NCI-H1092 treated with DMSO at 0.1 percent for 48 hours (cell line): ENCODE measurements at places on chromosomes 4 and X.

DNA sequence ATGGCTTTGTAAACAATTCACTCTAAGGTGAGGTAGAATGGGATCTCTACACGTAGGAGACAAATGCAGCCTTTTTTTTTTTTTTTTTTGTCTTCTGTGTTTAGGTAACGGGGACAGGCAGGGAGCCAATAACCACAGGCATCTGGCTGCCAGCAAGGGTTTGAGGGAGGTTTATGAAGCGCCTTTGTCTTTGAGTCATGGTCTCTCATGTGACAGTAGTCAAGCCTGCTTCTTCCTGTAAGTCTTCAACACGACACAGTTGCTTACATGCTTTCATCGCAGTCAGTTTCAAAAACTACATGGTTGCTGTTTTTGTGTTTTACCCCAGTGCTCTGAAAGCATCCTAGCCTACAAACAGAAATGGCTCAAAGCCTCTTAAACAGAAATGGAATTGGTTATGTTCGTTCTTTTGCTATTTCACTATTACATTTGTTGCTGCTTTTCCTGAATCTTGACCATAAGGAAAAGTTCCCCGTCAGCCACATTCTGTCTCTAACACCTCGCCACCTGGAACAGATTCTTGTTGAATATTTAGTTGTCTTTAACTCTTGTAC lies 127.8 kb upstream of the METTL14 start:
- DNase-seq = peak; percentile 79

DNA sequence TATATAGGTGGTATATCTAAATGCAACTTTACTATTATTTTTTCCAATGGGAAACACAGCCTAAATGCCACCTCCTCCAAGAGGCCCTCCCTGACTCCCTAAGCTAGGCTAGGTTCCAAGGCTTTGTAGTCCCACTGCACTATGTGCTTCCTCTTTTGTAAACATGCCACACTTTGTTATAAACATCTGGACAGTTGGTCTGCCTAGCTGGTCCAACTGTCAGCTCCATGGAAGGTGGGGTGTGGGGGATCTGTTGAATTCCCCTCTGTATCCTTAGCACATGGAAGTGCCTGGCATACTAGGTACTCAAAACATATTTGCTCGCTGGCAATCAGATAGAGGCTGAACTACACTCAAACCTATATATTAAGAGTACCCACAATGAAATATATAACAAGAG lies 63.4 kb downstream of the SLC9A7 start:
- DNase-seq = no peak

DNA sequence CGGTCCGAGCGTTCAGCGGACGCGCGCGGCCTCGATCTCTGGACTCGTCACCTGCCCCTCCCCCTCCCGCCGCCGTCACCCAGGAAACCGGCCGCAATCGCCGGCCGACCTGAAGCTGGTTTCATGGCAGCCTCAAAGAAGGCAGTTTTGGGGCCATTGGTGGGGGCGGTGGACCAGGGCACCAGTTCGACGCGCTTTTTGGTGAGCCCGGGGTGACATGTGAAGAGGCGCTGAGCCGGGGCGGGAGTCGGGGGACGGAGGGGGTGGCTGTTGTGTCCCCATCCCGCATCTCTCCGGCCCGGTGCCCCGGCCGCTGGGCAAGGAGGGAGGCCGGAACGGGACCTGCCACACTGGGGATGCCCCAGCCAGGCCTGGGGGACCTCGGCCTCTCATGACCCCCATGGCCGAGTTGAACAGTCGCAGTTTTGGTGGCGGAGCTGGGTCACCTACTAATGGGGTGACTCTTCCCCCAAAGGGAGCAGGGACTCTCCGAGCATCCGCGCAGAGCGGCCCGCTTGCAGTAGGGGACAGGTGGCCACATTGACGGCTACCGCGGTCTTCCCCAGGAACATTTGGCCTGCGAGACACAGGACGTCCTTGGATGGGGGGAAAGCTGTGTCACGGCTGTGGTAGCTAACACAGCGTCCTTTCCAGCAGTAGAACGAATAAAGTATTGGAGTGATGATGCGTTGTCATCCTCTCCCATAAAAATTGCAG lies at the start of gene GK:
Gene GK (plus strand): TSS at position 9 of the 717 bp plus-strand sequence. CDS start 115 bp downstream, at position 124.
- peak; percentile 6 for DNase-seq

DNA sequence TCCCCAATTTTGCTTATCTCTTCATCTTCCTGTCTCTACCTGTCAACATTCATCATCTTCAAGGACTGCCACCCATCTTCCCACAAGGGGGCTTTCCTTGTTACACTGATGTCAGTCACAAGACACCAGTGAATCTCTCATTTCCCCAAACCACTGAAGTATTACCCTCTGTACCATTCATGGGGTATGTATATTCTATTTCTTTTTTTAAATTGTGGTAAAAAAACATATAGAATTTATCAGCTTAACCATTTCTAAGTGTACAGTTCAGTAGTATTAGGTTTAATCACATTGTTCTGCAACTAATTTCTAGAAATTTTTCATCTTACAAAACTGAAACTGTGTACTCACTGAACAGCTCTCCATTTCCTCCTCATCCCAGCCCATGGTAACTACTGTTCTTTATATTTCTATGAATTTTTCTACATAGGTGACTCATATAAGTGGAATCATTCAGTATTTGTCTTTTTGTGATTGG lies 98.6 kb downstream of the LARP7 start:
- DNase-seq = no peak

- no peak for DNase-seq
These were observed 120.1 kb downstream of the PTTG2 start for GRCh38 chr4:38080061-38080974.

DNA sequence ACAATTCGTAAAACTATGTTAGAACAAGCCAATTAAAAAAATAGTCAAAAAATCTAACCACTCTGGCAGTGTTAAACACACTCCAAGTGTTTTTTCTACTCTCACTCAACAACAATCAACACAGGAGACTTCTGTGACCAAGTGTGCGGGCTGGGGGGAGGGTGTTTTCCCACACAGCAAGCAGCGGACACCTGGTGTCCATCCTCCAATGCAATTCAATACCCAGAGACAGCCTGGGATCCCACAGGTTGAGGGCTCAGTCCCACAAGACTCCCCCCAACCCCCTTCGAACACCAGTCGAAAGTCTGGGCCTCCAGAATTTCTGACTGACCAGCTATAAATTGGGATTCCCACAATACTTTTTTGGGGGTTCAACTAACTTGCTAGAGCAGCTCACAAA lies 8.3 kb upstream of the PIM2 start:
- no peak for DNase-seq

DNA sequence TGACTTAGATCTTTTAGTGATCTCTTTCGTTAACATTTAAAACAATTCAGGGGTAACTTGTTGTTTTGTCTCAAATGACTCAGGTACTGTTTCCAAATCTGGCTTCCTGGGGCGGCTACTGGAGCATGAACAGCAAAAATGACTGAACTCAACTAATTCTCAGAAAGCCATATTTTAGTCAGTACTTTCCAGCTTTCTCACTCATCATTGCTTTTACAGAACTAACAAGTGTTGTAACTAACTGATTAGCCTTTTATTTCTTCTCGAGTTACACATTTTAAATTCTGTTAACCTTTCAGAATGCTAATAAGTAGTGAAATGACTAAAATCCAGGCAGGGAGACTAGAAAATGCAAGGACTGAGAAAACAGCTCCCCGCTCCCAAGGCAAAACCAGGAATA lies 55.3 kb downstream of the JADE3 start:
- no peak for DNase-seq

- DNase-seq = no peak
These were observed 166.4 kb downstream of the PARM1 start for GRCh38 chr4:75099321-75099720.

GRCh38 chr4:33160126-33160525 lies 2440.0 kb downstream of the PCDH7 start:
- DNase-seq = no peak

GRCh38 chr4:38904090-38904666 lies 36.6 kb downstream of the FAM114A1 start:
- no peak for DNase-seq

- DNase-seq = no peak
These were observed 1.1 kb upstream of the MRPL1 start for GRCh38 chr4:77861495-77861894.

- no peak for DNase-seq
These were observed 63.9 kb upstream of the GYPA start for GRCh38 chr4:144204431-144204830.

- DNase-seq = no peak
These were observed 60.2 kb downstream of the MAOB start for GRCh38 chrX:43822014-43822413.

- no peak for DNase-seq
These were observed 797.6 kb upstream of the AADAT start for GRCh38 chr4:170887396-170887795.

DNA sequence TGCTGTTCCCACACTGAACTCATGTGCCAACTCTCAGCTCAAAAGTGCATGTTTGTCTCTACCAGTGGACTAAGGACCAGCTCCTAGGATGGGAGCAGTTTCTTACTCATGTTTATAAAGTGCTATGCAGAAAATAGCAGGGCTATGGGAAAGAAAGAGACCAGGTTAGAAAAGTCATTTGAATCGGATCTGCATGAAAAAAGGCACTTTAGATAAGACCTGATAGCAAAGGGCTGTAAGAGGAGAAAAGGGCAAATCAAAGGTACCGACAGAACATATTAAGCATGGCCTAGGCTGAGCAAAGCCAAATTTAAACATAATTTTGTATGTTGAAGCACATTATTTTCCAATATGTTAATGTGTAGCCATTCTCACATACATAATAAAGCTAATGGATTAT lies 362.3 kb upstream of the ZFP42 start:
- DNase-seq = no peak

- DNase-seq = no peak
These were observed 104.5 kb downstream of the AR start for GRCh38 chrX:67648361-67648760.

DNA sequence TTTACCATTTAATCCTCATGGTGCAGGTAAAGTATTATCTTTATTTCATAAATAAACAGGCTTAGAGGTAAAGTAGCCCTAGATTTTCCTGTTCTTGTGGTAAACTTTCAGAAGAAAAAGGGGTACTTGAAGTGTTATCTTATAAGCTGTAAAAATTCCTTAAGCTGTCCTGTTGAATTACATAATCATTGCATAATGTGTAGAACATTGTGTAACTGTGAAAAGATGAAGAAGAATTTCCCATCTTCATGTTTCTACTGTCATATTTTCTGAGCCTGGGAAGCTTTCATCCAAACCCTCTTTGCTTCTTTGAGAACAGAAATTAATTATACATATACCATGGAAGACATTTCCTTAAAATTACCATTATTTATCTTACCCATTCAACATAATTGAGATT lies 90.5 kb downstream of the ELOVL6 start:
- no peak for DNase-seq
